ENCODE measurements at places on chromosomes 1 and 21.

- DNase-seq = no peak
Observed at GRCh38 chr1:30437059-30437576, 286.3 kb downstream of the MATN1 start.

DNA sequence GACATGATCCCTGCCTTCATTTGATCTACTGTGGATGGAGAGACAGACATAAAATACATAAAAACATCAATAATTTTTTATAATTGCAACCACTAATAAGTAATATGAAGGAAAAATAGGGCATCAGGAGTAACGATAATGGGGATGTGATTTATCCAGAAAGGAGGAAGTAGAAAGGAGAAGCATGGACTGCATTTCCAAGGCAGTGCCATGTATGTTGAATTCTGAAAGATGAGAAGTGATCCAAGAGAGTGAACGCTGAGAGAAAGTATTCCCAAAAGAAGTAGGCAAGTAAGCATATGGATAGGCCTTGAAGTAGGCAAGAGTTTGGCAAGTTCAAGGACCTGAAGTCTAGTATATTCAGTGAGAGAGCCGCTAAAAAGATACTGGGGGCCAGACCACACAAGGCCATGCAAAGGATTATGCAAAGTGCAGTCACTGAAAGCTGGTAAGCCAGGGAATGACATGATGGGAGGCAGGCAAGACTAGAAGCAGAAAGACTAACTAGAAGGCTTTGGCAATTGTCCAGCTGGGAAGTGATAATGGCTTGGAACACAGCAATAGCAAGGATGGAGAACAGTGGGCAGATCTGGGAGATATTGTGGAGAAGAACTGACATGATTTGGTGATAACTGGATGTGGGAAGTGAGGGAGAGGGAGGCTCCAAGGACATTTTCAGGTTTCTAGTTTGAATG, 85.9 kb downstream of the TM2D1 start:
- DNase-seq = no peak

- DNase-seq = no peak
Observed at GRCh38 chr21:46515109-46515508, 56.4 kb downstream of the DIP2A start.

- no peak for DNase-seq
Observed at GRCh38 chr1:161139766-161140165, 7.3 kb upstream of the DEDD start.

- no peak for DNase-seq
Observed at GRCh38 chr1:11842154-11843041, 5.2 kb downstream of the NPPA start.

GRCh38 chr1:23741609-23742008, 1.7 kb upstream of the ELOA start:
- no peak for DNase-seq

DNA sequence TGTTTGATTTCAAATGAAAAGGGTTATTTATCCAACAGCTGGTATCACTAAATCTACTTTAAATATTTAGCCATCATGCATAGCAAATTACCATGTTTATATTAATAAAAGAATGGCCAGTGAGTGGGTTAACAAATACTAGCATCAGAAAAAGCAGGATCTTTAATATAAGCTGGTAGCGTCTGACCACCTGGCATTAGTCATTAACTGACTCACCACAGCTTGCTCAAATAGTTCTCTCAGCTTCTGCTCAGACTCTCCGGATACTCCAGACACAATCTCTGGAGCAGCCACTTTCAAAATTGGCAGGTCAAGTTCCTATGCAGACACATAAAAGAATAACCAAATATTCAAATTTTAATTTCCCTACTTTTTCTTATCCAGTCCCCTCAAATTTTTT, 29.6 kb downstream of the NVL start:
- peak; percentile 73 for DNase-seq

DNA sequence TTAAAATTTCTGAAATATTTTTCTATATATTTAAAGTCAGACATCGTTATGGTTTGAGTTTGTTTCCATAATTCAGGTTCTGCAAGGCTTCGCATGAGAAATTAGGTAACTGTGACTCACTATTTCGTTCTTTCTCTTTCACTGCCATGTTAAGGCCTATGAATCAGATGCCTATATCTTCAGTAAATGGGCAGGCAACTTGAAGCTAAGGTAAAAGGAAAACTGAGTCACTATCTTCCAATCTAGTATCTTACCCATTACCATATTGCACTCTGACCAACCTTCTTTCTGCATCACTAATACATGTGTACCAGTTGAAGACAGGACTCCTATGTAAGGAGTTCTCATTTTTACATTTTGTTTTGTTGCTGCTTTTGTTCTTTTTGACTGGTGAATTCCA, 37.8 kb downstream of the PYHIN1 start:
- no peak for DNase-seq

DNA sequence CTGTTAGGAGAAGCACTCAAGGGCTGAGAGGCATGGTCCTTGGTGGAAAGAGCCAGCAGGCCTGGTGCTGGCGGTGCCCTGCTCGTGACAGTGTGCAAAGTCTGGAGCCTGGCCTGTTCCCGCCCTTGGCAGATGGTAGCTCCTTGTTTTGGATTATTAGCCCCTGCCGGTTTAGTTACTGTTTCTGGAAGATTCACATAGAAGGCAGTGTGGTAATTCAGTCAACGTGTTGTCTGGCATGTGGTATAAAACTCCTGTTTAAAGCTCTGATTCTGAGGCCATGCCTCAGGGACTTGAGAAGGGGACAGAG, 6.8 kb downstream of the PKNOX1 start:
- no peak for DNase-seq

DNA sequence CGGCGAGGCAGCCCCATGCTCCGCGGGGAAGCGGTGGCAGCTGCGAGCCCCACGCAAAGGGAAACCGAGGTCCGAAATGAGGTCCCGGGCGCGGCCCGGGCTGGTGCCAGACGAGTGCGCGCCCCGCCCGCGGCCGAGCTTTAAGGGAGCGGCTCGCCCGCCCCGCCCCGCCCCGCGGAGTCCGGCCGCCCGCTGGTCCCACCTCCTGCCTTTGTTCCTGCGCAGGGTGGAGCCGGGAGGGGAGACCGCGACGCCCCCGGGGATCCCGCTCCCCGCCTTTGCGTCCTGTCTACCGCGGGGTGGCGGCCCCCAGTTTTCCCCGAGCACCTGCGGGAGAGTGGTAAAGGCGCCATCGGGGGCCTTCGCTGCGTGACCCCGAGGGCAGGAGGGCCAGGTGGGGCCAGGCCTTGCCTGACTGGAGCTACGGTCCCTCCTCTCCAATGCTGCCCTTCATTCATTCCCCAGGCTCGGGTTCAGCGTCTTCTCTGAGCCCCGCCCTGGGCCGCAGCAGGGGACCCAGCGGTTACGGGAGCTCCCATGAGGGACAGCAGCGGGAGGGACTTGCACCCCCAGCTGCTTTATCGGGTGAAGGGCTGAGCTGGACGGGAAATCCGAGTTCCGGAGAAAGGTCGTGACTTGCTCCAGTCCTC, at the start of gene HES2:
HES2 (minus strand) TSS at position 116 of the 650 bp plus-strand sequence; CDS start at position 17, 99 bp downstream.
- DNase-seq = no peak
